AG10803 (cell line): ENCODE measurements at places on chromosomes 12 and 14.
A peak's percentile ranks its signal among the peaks of the same experiment; 100 is the strongest.

DNA sequence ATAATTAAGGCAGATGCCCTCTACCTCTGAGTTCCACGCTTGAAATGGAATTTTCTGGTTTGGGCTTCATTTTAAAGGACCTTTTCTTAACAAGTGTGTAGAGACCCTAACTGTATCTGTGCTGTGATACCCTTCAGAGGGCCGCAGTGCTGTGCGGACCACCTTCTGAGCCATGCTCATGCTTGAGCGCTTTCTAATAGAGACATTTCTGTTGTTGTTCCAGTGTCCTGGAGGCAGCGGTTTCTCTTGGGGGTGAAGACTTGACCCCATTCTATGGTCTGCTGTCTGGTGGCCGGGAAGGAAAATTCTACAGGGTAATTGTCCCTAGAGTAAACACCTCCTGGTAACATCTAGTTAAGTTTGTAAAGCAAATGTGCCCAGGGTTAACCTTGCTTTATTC is 46.7 kb upstream of the BCL7A start:
- DNase-seq: no peak

DNA sequence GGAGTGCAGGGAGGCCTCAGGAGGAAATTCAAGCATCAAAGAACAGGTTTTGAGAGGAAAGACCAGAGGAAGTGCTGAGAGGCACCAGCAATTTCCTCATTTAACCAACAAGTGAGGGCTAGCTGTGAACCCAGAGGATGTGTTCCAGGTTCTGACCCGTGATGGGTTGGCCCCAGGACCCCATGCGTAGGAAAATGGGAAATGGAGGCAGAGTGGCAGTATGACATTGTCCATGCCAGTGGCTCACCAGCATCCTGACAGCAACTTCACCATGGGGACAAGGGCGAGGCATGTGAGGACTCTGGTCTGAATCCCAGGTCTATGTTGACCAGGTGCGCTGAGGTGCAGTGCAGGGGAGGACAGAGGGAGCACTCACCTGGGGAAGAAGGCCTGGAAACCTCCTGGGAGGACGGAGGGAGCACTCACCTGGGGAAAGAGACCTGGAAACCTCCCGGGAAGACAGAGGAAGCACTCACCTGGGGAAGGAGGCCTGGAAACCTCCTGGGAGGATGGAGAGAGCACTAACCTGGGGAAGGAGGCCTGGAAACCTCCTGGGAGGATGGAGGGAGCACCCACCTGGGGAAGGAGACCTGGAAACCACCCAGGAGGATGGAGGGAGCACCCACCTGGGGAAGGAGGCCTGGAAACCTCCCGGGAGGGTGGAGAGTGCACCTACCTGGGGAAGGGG is 6.7 kb upstream of the CACNA2D4 start:
- DNase-seq: no peak

- peak; percentile 48 for DNase-seq
Measured at GRCh38 chr12:117671734-117672133, 297.1 kb downstream of the KSR2 start.

DNA sequence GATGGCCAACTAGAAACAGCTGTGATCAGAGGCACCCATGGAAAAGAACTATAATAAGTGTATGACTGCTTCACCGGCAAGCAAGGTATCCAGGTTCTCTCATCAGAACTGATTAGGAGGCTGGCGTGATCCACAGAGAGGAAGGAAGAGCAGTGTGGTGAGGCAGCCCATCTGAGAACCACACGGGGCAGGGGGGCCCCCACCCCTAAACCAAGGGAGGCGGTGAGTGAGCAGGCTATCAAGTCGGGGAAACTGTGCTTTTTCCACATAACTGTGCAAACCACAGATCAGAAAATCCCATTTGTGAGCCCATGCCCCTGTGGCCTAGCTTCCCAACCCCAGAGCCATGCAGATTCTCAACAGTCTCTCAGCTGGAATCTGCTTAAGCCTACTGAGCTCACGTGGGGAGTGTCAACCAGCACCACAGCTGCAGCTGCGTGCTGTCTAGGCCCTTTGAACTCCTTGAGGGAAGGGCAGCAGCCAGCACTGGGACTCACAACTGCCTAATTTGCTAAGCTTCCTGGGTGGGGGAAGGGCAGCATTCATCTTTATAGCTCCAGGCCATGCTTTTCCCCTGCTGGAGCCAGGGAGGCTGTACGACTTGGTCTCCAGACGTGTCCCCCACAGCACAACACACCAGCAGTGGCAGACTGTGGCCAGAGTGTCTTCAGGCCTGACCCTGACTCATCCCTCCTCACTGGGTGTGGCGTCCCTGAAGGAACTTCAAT is 444.4 kb upstream of the ATP2B1 start:
- DNase-seq: peak; percentile 1

DNA sequence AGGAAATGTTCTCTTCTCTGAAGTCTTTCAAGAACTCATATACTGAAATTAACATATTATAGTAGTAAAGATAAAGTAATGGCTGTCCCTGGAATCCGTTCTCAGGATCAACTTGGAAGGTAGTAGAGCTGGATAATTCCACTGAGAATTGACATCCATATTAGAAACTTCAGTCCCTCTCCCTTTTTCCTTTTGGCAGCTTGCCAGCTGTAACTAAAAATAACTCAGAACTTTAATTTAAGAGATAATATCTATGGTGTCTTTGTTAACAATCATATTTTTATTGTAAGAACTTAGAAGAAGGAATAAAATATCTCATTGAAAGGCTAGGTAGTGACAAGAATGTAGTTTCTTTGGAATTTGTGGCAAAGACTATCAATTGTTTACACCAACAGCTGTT is 61.4 kb upstream of the PLEKHA5 start:
- no peak for DNase-seq

DNA sequence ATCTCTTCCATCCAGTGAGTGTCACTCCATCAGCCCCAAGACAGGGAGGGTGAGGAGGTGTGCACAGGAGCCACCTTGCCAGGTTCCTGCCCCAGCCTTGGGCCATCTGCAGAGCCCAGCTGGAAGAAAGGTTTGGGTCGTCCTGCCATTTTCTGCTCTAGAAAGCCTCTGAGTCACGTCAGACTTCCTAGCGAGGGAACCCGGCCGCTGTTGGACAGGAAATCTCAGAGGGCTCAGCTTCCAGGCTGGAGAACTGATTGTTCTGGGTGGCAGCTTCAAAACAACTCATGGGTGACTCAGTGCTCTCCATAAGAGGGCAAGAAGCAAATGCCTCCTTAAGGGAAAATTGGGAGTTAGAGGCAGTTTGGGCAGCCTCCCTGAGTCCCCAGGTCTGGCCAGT is 16.6 kb downstream of the HIP1R start:
- DNase-seq: peak; percentile 75

GRCh38 chr12:8584004-8584403 is 28.7 kb downstream of the AICDA start:
- no peak for DNase-seq

DNA sequence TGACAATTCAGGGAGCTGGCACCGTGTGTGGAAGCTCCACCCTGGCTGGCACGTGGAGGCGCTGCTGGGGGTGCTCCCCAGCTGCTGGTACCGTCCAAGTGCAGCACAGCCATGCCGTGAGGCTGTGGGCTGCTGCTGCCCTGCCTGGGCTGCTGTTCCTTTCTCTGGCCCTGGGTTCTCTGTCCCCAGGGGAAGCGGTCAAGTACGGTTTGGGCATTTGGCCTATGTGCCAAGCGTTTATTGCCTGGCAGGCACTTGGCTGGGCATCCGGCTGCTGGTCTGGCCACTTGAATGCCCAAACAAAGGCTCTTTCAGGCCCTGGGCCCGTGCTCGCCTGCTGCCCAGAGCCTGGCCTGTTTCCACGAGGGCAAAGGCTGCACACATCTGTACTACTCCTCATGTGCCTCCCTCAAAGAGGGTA is 39.6 kb downstream of the RHOF start:
- no peak for DNase-seq

DNA sequence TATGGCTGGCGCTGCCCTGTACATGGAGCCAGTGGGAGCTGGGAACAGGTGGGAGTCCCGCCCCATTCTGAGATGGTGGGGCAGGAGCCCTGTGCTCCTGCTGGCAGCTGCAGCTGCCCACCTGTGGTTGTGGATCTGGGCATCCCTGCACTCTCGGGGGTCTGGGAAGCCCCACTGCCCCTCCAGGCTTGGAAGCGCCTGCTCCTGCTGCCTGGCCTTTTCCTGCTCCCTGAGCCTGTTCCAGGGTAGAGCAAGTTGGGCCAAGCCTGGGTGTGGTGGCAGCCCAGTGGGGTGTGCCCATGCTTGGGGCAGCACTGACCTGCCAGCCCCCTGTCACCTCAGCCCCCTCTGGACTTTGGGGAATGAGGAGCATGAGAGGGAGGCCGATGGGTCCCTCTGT is 104.0 kb downstream of the MNAT1 start:
- DNase-seq: no peak

GRCh38 chr12:41552588-41552987 is 364.5 kb downstream of the PDZRN4 start:
- DNase-seq: no peak

DNA sequence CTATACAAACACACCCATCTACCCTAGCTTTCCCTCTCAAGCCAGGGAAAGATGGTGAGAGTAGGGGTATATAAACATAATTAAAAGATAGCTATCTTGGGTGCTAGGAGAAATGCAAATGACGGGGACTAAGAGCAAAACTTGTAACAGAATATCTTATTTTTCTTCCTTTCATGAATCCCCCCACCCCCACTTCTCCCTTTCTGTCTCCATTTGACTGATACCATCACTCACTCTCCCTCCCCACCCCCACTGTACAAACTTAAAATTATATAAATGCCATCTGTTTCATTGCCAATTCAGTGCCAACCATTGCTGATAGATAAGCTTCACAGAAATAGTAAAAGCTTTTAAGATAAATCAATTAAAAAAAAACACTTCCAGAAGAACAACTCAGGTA is 268.6 kb downstream of the SLC6A15 start:
- no peak for DNase-seq

DNA sequence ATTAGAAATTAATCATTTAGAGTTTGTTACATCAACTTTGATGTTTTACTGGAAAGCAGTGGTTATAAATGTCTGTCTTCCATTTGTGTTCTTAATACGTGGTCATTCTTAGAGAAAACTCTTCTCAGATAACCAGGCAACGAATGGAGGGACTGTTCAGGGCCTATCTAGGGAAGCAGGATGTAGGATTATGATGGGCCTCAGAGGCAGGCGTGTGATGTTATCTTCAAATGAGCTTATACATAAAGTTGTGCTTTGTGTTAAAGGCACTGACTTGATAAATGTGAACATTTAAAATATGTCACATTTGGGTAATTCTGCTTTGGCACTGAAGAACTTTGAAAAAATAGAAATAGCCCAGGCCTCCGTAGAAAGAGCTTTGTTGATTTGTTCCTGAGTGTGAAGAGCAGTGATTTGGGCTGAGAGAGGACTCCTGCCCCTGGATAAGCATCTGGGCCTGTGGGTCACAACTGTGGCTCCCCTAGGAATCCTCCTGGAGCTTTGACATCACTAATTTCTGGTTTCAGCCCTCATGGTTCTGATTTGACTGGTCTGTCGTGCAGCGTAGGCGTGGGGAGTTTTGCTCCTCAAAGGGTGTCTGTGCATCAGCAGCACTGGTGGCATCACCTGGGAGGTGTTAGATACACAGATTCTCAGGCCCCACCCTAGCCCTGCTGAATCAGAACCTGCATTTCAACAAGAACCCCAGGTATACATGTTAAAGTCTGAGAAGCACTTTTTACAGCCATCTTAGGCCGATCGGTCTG is 55.4 kb downstream of the SAMD4A start:
- DNase-seq: no peak

GRCh38 chr14:66643344-66643743 is 135.4 kb downstream of the GPHN start:
- DNase-seq: no peak

- no peak for DNase-seq
Measured at GRCh38 chr12:41286426-41286825, 98.3 kb downstream of the PDZRN4 start.

DNA sequence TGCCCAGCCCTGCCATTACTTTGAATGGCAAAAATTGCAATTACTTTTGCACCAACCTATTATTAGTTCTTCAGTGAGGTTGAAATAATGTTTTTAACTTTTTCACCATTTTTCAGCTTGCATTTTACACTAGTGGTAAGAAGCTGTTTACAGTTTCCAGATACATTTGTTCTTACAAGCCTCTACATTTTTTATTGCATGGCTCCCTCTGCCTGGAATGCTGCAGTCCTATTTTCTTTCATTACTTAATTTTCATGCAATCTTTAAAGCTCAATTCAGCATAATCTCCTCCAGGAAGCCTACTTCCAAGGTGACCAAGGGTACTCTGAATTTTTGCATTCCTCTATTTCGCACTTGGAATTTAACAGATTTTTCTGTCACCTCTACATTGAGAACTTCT is 33.4 kb downstream of the CCER1 start:
- no peak for DNase-seq

- DNase-seq: no peak
Measured at GRCh38 chr12:12705838-12706520, 10.0 kb upstream of the GPR19 start.

DNA sequence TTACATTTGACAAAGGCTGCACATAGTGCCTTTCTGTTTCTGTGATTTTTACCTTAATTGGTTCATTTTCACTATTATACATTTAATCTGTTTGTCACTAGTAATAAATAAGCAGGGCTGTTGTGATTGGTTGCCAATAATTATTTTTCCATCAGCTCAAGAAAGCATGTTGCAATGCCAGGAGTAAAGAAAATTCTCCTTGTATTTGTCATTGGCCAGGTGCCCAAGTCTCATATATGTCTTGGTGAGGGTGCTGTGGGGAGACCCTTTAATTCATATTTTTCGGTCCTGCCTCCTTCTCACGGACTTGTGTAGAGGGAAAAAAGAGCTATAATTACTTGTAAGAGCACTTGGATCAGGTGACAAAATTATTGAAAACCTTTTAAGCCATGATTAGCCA is 108.0 kb downstream of the KITLG start:
- DNase-seq: peak; percentile 13

GRCh38 chr12:120688527-120689071 is 1.6 kb downstream of the MLEC start:
- peak; percentile 29 for DNase-seq

GRCh38 chr14:21385188-21385904 is 1.5 kb upstream of the SUPT16H start:
- no peak for DNase-seq

- DNase-seq: no peak
Measured at GRCh38 chr14:101905614-101906013, 58.8 kb upstream of the DYNC1H1 start.

DNA sequence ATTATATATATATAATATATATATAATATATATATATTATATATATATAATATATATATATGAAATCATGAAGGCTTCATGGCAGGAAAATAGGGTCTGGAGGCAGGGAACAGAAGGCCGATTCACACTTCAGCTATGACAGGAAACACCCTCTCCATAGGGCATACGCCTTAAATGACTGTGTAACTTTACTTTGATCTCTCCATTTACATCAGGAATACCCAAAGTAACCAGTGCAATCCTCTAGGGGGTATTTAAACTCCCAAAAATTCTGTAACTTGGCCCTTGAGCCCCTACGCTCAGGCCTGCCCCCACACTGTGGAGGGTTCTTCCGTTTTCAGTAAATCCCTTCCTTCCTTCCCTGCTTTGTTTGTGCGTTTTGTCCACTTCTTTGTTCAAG is 40.4 kb upstream of the PPP2R5C start:
- DNase-seq: no peak

- peak; percentile 36 for DNase-seq
Measured at GRCh38 chr12:20489645-20490044, 121.3 kb downstream of the PDE3A start.
